ENCODE measurements at places on chromosomes 5 and 9.
A peak's percentile ranks its signal among the peaks of the same experiment; 100 is the strongest.

GRCh38 chr5:53997736-53998627 is 312.4 kb downstream of the ARL15 start:
- no peak for DNase-seq

GRCh38 chr9:37917801-37918664 is 14.1 kb upstream of the SLC25A51 start:
- DNase-seq = no peak

DNA sequence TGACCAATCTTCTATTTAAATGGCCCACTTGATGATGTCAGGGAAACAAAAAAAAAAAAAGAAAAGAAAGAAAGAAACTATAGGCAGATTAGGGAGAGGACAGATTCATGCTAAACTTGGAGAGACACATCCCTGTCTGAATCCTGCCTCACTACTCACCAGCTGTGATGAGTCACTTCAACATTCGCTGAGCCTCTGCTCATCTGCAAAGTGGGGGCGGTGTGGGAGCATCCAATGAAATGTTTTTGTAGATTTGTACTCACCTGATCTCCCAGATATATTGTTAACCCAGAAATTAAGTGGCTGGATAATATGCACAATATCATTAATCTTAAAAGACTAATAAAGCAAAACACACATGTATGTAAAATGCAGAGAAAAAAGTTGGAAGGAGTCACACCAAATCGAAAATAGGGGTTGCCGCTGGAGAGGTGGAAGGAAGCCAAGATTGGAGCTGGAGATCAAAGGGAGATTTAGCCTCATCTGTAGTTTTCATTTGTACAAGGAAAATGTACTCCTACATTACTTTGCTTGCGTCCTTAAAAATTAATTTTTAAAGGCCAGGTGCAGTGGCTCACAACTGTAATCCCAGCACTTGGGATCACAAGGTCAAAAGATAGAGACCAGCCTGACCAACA is 17.0 kb upstream of the ERGIC1 start:
- peak; percentile 90 for DNase-seq

DNA sequence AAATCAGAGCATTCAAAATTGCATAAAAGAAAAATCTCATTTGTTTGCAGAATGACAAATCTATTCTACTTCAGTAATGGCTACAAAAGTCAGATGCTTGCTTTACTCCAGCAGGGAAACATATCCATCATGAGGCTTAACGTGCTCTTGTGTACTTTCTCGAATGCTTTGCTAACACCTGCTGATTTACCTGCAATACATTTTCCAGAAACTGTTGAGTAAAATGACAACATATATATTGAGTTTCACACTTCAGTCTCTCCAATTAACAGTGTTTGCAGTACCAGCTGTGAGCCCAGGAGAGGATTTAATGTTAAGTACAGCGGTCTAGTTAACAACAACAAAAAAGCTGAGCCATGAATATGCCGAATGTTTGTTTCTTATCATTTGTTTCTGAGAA is 391.5 kb upstream of the SMC2 start:
- no peak for DNase-seq

DNA sequence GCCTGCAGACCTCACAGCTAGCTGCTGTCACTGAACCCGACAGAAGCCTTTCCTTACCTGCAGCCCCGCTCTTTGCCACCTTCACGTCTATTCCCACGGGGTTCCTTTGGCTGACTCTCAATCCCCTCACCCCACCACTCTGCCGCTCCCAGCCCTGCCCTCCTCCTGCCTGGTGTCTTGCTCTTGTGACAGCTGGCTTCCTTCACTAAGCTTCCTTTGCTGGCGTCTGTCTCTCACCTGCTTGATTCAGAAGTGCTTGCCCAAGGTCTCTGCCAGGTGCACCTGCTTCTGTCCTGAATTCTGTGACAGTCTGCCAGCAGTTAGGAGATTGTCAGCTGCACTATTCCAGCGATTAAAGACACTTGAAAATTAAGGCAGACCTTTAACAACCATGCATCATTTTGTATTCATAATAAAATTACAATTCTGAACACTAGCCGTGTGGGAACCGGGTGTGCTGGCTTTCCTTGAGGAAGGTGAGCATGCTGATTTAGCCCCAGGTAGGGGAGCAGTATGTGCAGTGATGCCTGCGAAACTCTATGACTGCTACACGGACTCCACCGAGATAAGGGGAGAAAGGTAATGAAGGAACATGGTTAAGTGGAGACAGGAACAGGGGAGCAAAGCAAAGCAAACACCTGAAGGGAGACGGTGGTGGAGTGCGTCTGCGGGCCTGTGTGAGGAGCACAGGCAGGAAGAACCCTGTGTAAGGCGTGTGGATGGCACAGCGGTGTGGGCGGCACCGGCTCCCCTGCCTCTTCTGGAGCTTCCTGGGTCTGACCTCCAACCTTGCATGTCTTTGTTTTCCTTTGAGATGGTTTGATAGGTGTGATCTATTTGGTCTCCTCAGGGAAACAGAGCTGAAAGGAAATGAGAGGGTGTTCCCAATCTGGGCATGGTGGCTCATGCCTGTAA is 80.1 kb upstream of the CACNA1B start:
- DNase-seq = no peak

DNA sequence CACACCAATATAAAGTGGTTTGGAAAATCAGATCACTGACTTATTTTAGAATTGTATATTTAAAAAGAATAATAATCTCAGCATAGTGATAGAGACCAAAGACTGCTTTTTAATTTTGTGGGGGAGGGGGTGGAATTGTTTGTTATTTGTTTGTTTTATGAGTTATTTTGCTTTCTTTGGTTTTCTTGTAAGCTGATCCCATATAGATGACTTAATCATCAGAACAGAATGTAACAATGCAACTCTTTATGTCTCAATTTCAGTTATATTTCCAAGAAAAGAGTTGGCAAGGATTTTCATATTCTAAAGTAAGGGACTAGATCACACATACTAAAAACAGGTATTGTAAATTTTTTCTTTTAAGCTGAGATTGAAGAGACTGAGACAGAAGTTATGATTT is 984.9 kb downstream of the TLE4 start:
- no peak for DNase-seq
